CD4-positive, alpha-beta T cell treated with Interleukin-17A for 1 hour (primary cell): ENCODE measurements at places on chromosomes 7 and 10.
A peak's percentile ranks its signal among the peaks of the same experiment; 100 is the strongest.

GRCh38 chr7:142807855-142808460 lies 37.2 kb downstream of the PRSS2 start:
- DNase-seq = peak; percentile 85

DNA sequence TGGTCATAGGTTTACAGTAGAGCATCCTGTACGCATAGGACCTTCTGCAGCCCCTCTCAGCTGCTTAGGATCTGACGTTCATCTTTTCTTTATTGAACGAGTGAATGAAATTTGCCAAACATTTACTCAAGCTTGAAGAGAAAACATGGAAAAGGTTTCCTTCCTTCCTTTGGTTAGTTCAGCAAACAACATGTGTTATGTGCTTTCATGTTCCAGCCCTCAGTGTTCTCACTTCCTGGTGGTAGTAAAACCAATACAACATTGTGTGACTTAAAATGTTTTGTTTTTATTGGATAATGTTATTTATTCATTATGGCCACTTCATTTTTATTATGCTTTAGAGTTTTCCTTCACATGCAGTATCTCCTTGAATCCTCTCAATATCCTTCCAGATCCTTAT lies 1.4 kb upstream of the CDCA7L start:
- no peak for DNase-seq

- DNase-seq = no peak
These were observed 5.0 kb upstream of the SEC31B start for GRCh38 chr10:100524638-100525037.

DNA sequence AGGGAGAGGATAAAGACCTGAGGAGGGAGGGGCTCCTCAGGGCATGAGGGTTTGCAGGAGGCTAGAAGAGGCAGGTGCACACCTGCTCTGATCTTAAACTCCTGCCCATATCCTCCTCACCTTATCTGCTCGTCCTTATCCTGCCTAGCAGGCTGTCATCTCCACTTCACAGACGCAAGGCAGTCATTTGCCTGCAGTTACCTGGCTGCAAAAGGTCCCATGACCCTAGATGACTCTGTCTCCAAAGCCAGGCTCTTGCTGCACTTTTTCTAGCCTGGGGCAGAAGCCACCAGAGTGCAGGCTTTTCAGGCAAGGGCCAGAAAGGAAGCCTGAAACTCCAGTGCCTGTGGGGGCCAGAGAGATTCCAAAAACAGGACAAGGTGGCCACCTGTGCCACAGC lies 1.7 kb upstream of the ZNF853 start:
- no peak for DNase-seq

DNA sequence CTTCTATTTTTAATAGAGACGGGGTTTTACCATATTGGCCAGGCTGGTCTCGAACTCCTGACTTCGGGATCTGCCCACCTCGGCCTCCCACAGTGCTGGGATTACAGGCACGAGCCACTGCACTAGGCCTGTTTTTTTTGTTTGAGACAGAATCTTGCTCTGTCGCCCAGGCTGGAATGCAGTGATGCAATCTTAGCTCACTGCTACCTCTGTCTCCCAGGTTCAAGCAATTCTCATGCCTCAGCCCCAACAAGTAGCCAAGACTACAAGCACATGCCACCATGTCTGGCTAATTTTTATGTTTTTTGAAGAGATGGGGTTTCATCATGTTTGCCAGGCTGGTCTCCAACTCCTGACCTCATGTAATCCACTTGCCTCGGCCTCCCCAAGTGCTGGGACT lies 73.7 kb downstream of the TYW1B start:
- no peak for DNase-seq

GRCh38 chr7:92769844-92770243 lies 66.5 kb downstream of the CDK6 start:
- DNase-seq = no peak

DNA sequence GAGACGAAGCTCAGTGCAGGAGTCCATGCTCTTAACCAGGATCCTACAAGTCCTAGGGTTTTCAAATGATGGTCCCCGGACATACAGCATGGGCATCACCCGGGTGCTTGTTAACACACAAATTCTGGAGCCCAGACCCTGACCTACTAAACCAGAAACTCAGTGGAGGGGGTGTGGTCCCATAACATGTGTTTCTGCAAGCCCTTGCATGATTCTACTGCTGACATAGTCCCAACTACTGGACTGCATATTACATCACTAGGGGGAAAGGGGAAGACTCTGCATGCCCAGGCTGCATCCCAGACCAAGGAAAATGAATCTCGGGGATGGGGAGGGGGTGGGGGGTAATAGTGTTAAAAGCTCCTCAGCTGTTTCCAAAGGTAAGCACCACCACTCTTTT lies 40.3 kb downstream of the GRB10 start:
- no peak for DNase-seq

GRCh38 chr10:111076682-111077478 lies at the start of gene ADRA2A:
Gene ADRA2A, plus strand, starts transcription at chr10:111077029. Its CDS starts 968 bp downstream, at chr10:111077997.
- DNase-seq = no peak

DNA sequence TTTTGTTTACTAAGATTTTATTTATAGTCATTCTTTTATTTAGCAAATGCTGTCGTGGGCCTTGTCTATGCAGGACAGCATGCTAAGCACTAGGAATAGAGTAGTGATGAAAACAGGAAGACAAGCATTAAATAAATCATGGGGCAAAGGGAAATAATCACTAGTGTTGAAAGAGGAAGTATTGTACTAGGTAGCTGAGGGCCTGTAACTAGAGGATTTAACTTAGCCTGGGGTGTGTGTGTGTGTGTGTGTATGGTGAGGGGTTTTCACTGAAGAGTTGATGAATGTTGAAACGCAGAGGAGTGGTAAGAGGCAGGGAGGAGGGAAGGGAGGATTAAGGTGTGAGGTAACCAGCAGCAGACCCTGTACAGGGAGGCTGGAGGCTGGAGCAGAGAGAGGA lies 446.4 kb downstream of the SDK1 start:
- DNase-seq = no peak

DNA sequence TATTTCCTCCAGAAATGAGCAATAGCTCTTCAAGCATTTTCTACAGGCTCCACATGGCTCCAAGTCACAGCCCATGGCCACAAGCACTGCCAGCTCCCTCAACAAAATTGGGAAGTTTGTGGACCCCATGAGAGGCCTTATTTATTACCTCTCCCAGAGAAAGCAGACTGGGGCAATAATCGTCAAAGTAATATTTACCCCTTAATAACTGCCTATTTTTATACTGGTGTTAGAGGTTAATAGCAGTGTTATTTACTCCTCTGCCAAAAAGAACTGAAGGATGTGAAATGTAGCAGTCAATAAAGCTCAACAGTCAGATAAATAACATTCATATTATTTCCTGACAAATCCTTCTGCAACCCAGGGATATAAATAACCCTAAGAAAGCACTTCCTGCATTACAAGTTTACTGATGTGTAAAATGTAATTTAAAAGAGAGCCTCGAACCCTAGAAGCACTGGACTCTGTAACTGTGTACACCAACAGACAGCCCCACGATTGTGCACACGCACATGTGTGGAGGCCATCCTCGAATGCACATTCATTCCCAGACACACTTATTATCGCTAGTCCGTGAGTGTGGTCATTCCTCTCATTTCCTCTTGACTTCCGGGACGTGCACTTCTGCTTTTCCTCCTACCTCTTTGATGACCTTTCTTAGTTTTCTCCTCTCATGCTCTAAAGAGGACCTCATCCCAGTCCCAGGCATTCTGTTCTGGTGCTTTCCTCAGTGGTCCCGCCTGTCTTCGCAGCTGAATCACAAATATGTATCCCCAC lies 157.4 kb downstream of the EVX1 start:
- DNase-seq = no peak

- DNase-seq = no peak
These were observed 251.3 kb upstream of the CHRM2 start for GRCh38 chr7:136617176-136617575.

- no peak for DNase-seq
These were observed 77.5 kb downstream of the GPR26 start for GRCh38 chr10:123743441-123744223.

- DNase-seq = no peak
These were observed 102.1 kb downstream of the RTKN2 start for GRCh38 chr10:62166331-62167131.

GRCh38 chr7:36607721-36608095 lies 116.6 kb downstream of the AOAH start:
- no peak for DNase-seq

DNA sequence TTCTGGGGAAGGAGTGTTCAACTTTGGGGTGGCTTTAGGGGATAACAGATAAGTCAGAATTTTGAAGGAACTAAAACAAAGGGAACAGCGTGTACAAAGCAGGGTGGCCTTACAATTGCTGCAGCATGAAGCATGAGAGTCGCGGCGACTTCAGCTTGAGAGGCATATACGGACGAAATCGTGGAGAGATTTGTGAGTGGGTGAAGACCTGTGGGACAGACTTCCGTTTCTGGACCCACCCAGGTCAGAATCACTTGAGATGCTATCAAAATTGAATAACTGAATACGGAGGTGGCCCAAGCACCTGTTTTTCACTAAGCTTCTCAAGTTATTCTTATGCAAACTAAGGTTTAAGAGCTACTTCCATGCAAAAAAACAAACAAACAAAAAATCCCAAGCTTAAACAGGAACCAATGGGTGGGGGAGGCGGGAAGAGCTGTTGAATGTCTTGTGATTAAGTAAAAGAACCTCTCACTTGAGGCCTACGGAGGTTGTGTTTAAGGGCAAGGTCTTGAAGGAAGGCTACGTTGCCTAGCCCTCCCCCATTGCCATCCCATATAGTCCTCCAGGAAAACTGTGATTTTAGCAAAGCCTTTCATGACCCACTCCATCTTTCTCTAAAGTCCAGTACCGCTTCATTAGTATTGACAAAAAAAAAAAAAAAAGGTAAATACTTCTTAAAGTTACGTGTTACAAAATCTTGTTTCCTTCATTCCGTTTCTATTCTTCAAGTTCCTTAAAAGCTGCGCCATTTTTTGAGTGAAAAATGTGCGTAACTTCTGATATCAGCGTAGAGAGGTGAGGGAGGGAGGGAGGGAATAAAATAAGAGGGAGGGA lies 1.3 kb upstream of the TRIM24 start:
- no peak for DNase-seq

DNA sequence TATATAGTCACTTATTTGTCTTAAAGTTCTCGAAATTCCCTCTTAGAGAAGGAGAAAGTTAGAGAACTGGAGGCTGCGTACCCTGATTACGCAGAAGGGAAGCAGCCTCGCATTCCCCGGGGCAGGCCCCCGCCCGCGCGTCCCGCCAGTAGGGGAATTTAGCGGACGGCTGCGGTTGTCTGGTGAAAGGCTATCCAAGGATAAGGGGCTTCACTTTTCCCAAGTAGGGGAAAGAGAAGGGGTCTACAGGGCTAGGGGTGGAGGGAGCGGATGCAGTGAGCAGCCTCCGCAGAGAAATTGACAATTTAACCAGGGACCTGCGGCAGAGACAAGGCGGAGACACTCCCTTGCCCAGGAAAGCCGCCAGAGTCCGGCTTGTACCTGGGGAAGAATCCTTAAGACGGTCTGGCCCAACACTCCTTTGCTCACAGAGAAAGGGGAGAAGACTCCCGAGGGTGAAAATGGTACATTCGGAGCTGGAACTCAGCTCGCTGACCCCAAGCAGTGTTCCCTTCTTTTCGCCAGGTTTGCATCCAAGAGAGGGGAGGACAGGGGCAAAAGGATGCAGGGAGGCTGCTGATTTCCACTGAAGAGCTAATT lies 994 bp upstream of the MAGI2 start:
- no peak for DNase-seq

GRCh38 chr7:106170651-106171050 lies 58.5 kb upstream of the SYPL1 start:
- no peak for DNase-seq

DNA sequence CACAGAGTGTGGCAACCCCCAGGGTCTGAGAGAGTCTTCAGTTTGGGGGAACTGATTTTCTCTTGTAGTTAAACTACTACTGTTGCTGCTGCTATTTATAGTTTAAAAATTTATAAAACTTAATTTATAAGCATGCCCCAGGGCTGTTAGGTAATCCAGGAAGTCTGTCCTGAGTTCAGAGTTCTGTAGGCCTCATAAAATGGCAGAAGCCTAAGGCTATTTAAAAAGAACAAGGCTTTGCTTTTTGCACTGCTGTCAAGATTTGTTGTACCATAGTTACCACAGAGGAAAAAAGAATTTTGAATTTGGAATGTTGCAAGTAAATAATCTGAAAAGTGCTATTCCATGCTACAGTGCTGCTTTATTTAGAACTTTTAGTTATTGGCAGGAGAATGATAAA lies 66.1 kb downstream of the AGK start:
- DNase-seq = no peak

DNA sequence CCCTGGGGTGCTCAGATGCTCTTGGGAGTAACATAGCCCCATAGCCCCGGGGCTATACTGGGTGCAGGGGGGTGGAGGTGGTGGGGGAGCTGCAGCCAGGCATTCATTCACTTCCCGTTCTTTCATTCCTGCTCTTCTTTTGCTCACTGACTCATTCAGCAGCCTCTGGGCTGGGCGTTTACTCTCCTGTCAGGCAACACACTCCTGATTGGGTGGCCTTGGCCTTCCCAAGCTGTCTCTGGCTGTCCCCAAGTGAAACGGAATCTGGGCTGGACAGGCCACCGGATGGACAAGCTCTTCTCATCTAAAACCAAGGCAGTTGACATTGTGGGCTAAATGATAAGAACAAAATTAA lies 34.6 kb downstream of the CHST3 start:
- DNase-seq = no peak

DNA sequence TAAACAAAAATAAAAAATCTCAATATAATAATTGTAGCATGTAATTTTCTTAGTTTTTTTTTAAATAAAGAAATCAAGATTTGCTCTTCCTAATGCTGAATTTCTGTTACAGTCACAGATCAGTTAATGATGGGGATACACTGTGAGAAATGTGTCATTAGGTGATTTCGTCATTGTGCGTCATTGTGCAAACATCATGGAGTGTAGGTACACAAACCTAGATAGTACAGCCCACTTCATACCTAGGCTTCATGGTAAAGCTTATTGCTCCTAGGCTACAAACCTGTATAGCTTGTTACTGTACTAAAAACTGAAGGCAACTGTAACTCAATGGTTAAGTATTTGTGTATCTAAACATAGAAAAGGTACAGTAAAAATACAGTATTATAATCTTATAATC lies 74.4 kb upstream of the LSM8 start:
- DNase-seq = no peak

DNA sequence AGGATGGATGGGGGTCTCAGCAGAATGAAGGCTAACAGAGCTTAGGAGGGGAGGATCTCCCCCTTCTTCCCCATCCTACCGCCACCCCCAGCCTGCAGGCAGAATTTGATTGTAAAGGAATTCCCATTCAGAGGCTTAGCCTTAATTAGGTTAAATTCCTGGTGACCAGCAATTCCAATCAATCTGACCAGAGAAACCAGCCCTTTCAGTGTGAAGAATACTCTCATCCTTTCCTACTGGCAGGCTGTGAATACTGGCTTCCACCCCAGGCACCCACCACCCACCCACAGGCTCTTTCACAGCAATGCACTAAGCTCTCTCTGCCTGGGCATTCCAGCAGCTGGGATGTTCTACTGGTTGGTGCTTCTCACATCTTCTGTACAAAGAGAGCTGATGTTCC lies 137.9 kb upstream of the LYZL1 start:
- no peak for DNase-seq

- DNase-seq = peak; percentile 61
These were observed 4.2 kb upstream of the CCM2 start for GRCh38 chr7:44995555-44996493.
